Putamen (tissue), 1 donor: ENCODE measurements at places on chromosomes 7 and 10.
A peak's percentile ranks its signal among the peaks of the same experiment; 100 is the strongest.

DNA sequence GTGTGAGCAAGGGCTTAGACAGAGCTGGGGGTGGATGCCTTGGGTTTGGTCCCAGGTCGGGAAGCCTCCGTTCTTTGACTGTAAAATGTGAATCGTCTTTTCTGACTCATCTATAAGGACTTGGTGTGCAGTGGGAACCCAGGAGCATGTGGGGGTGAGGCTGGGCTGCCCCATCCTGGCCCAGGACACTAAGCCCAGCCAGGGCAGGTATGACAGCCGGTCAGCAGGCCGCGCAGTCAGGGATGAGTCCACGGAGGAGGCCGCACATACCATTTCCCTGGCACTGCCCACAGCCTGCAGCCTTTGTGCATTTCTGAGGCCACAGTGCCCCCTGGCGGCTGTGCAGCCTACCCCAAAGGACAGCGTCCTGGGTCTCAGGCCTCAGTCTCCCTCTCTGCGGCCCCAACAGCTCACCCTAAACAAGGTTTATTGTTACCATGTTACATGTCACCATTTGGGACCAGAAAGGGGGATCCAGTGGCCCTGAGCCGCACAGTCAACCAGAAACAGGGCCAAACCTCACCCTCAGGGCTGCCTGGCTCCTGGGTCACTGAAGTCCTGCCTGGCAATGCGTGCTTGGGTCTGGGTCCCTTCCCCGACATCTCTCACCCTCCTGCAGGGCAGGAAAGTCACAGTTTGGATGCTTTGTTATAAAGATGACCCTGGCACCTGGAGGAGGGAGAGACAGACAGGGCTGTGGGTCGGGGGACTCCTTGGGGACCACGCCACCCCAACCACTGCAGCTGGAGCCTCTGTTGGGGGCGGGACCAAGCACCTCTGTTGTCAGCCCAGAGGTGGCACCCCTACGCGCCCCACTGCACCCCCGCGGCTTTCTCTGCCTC, 14.4 kb upstream of the SH2B2 start:
- DNase-seq, result peak; percentile 53

GRCh38 chr10:60853637-60854036, 75.4 kb downstream of the CDK1 start:
- DNase-seq, result no peak

DNA sequence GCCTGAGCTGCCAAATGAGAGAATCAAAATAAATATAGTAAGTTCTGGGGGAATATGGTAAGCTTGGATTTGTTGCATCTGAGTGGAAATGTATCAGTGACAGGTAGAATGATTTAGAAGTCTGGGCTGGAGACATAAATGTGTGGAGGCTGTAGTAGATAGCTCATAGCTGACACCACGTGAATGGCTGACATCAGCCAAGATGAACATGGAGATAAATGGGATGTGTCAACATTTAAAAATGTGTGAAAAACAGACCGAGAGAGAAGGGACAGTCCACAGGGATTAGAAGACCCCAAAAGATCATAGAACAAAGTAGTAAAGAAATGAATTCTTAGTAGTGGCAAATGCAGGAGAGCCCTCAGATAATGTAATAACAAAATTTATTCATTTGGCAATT, 40.9 kb downstream of the NAMPT start:
- no peak for DNase-seq

- no peak for DNase-seq
Measured at GRCh38 chr10:110511734-110512449, 14.2 kb downstream of the DUSP5 start.
